ENCODE measurements at places on chromosomes 7 and 10.

GRCh38 chr7:21941611-21942141 lies 4.0 kb downstream of the CDCA7L start:
- DNase-seq: no peak

DNA sequence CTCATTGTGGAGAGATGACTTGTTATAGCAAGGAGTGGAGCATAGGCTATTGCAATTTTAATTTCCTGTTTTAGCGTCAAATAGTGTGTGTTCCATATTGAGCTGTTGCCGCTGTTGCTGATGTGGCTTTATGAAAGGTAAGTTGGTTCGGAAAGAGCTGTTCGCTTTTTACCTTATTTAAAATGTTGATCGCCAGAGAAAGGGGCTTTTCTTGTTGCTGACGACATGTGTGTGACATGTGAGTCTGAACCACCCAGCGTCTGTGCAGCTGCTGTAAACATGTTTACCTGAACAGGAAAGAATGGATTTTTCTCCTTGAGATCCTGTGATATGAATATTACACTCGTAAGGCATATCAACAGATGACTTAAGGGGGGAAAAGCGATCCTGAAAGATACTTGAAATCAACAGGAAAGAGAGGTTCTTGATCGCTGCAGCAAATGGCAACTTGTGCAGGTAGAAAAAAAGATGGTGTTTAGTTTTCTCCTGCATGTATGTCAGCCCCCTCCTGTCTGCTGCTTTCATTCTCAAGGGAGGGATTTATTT lies 2.5 kb downstream of the ZEB1 start:
- no peak for DNase-seq

DNA sequence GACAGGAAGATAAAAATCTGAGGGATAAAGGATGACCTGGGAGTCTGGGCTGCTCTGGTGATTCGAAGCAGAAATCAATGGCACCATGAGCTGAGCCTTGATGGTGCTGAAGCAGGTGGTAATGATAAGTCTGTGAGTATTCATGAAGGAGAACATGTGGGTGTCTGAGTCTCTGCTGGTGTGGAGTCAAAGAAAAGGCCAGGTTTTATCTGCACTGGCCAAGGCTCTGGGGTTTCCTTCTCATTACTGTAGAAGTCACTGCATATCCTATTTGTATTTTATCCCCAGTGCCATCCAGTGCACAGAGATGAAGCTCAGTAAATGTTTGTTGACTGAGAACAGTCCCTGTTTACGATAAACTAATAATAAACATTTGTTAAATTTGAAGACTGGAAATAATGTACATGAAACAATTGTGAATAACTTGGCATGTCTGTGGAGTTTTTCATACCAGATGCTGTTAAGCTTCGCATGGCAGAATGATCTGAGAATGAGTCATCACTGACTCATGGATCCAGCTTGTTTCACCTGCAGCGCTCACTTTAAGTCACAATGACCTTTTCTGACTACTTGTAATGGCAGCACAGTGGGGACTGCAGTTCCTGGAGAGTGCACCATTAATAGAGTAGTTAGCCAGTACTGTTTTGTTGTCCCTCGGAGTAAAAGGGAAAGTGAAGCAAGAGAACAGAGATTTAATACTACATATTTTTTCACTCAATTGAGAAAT lies 538.5 kb downstream of the HTR7 start:
- no peak for DNase-seq

- DNase-seq: no peak
Measured at GRCh38 chr7:99386584-99387238, 12.2 kb downstream of the ARPC1B start.

GRCh38 chr7:1236831-1237701 lies 4.4 kb downstream of the UNCX start:
- no peak for DNase-seq

GRCh38 chr10:79260811-79261740 lies 86.2 kb upstream of the PPIF start:
- DNase-seq: no peak

GRCh38 chr10:93844979-93845626 lies 48.7 kb upstream of the SLC35G1 start:
- DNase-seq: no peak

GRCh38 chr10:100877461-100877850 lies 35.3 kb upstream of the SLF2 start:
- DNase-seq: no peak

- DNase-seq: no peak
Measured at GRCh38 chr10:77514870-77515269, 122.7 kb downstream of the KCNMA1 start.

- no peak for DNase-seq
Measured at GRCh38 chr10:51932530-51932929, 233.1 kb upstream of the CSTF2T start.

GRCh38 chr7:106356-106755 lies 86.0 kb upstream of the FAM20C start:
- no peak for DNase-seq

DNA sequence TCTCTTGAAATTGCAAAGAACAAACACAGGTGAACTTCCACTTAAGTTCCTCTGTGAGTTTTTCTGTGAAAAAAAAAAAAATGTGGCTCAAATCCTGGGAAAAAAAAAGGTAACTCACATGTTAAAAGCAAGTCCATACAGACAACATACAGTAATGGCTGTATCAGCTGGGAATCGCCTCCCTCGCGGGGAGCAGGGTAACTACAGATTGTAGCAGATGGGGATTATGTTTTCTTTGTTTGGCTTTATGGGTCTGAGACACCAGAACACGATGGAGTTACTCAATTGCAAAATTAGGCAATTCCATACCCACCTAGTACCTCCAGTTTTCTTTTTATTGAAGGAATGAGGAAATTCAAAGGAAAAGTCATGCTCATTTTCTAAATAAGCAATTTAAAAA lies 42.3 kb downstream of the FEZF1 start:
- DNase-seq: no peak

DNA sequence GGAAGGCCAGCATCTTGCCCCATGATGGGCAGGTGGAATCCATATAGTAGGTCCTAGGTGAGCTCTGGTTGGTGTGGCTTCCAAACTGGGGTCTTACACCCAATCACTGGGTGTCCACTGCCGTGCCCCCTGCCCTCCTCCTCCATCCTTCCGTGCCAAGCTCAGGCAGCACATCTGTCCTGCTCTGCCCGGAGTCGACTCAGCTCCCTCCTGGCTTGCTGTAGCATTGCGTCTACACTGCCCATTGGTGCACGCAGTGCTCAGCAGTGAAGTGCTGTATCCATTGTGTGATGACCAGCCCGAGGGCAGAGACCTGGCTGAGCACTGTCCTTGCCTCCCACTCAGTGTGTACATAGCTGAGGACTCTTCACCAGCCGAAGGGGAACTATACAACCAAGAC lies 148.4 kb downstream of the ADAM12 start:
- DNase-seq: no peak

GRCh38 chr7:140752533-140752932 lies 56.0 kb downstream of the NDUFB2 start:
- no peak for DNase-seq

GRCh38 chr7:78437118-78437517 lies 638.5 kb downstream of the PHTF2 start:
- no peak for DNase-seq

GRCh38 chr7:23123007-23123406 lies 17.4 kb downstream of the KLHL7 start:
- no peak for DNase-seq

DNA sequence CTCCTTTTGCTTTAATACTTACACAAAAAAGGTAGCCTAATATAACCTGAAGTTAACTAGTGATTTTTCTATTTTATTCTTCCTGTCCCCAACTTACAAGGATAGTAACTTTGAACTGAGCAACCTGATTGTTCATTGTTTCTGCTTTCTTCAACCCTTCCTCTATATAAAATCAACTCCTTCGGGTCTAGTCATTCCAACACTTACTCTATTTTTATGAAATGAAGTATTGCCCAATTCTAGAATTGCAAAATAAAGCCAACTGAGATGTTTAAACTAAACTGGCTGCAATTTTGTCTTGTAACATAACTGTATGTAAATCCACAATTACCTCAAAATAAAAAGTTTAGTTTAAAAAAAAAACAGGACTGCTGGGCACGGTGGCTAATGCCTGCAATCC lies 20.3 kb upstream of the DNA2 start:
- no peak for DNase-seq

DNA sequence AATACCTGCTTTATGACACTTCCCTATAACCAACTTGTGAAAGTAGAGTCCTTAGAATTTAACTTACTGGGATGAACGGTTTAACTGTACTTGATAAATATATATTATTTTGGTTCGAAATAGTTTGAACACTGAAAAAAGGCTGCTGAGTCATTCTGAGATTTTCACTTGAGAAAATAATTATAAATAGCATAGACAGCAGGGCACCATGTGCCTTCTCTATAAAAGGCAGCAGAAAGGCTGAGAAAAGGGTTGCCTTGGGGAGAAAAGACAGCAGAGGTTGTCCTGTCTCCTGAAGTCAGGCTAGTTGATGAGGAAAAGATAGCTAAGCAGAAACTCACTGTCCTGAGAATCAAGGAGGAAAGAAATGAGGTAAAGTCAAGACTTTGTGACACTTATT lies 92.4 kb downstream of the CTTNBP2 start:
- DNase-seq: no peak

- no peak for DNase-seq
Measured at GRCh38 chr10:108439397-108439796, 1274.9 kb upstream of the SORCS1 start.

DNA sequence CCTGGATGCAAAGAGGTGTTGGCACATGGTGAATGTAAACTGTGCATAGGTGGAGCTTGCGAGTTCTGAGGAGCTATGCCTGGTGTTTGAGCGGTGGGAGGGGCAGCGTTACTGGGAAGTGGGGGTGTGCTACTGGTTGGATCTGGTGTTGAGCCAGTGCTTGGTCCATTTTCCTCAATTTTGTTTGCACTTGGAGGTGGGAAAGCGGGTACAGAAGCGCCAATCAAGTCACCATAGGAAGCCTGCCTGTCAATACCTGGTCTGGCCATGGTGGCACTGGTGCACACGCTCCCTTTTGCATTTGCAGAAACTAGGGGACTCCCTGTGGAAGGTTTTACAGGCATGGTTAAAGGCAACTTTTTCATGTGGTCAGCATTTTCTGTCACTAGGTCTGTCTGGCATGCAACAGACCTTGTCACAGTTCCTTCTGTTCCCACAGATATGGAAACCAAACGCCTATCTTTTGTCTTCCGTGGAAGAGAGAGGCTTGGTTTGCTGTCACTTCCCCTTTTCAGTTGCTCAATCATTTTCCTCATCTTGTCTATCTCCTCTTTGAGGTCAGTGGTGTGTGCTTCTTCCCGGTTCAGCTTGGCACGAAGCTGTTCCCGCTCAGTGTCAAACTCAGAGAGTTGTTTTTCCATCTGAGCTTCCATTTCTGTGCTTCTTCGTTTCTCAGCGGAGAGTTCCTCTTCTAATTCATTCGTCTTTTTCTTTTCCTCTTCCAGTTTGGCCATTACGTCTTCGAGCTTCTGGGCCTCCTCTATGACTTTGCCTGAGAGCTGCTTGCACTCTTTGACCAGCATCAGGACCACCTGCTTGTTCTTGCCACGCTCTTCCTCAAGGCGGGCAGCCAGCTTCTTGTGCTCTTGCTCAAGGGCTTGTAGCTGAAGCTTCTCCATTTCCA lies 81.1 kb downstream of the CTTNBP2 start:
- no peak for DNase-seq

- DNase-seq: no peak
Measured at GRCh38 chr10:122498521-122498920, 37.2 kb downstream of the HTRA1 start.

Data from activated T-cell treated with anti-CD3 and anti-CD28 coated beads for 1 hour (primary cell).